ENCODE measurements at places on chromosomes 13 and 19. TPM values are rescaled to one million over a fixed set of nuclear protein-coding genes. Genes with fewer than 3 reads are reported as not detected.

The LILRA2 gene
- total RNA-seq: 3.1 TPM

The CRB3 gene
- total RNA-seq: 0.54 TPM

The CALR3 gene
- not detected for total RNA-seq

The TEX29 gene
- not detected for total RNA-seq

The STXBP2 gene
- total RNA-seq: 20.2 TPM

The SLC1A6 gene
- total RNA-seq: not detected

The ADPRHL1 gene
- total RNA-seq: 11.8 TPM

- DNase-seq: no peak
Observed at GRCh38 chr13:42119041-42119440, 70.6 kb downstream of the DGKH start.

GRCh38 chr13:41452462-41452861 lies 4.9 kb upstream of the RGCC start:
- DNase-seq: no peak

DNA sequence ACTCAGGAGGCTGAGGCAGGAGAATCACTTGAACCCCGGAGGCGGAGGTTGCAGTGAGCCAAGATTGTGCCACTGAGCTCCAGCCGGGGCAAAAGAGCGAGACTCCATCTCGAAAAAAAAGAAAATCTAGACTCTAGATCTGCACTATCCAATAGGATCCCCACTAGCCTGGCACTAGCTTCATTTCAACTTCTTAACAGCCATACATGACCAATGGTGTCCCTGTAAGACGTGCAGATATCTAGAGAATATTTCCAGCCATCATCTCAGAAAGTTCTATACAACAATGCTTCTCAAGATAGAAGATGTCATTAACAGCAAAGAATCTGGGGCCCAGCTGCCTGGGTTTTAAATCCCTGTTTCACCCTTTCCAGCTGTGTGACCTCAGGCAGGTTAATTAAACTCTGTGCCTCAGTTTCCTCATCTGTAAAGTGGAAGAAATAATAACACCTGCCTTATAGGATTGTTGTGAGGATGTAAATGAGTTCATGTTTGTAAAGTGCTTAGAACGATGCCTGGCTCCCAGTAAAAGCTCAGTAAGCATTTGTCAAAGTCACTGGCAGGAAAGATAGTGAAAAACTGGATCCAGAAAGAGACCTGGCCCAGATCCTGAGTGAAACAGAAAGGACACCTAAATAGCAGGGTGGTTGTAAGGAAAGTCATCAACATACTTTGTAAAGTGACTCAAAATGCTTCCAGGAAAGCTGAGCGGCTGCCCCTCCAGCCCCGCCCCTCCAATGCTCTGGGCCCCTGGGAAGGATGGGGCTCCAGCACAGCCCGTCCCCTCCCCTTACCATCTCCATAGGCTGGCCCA lies 13.5 kb downstream of the WIZ start:
- no peak for DNase-seq

DNA sequence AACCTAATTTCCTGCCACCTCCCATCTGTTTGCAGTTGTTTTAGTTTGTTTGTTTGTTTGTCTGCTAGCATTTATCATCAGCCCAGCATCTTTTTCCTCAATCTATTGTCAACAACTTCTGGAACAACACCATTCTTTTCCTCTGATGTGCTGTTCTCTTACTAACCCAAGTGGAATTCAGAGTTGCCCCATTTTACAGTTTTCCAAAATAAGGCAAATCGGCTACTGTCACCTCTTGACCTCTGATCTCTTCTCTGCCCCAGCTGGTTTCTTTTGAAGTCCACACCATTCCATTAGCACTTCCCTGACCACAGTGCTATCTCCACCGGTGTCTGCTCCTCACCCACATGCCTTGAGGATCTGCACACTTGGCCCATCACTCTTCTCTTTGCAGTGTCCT lies 102.4 kb downstream of the EFNB2 start:
- DNase-seq: no peak

- DNase-seq: no peak
Observed at GRCh38 chr13:113443991-113444390, 9.3 kb downstream of the ADPRHL1 start.

GRCh38 chr13:85148009-85148408 lies 651.2 kb downstream of the SLITRK6 start:
- no peak for DNase-seq

GRCh38 chr19:23771761-23772674 lies 13.3 kb upstream of the ZNF681 start:
- no peak for DNase-seq

DNA sequence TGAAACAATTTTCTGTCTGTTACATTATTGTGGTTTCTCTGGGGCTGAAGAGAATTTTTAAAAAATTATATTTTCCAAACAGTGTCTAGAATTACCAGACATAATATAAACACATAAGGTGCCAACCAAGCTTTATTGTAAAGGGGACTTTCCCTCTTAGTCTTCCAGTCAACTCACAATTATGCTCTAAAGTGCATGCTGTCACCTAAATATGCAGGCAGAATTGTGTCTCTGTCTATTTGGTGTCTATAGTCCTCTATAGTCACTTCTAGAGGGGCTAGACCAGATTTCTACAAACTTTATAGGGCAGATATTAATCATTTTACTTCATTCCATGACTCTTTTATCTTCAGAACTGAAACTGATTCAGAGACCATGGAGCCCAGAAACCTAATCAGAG lies 12.8 kb downstream of the ZNF254 start:
- no peak for DNase-seq

- no peak for DNase-seq
Observed at GRCh38 chr13:25267715-25268114, 19.6 kb downstream of the MTMR6 start.

DNA sequence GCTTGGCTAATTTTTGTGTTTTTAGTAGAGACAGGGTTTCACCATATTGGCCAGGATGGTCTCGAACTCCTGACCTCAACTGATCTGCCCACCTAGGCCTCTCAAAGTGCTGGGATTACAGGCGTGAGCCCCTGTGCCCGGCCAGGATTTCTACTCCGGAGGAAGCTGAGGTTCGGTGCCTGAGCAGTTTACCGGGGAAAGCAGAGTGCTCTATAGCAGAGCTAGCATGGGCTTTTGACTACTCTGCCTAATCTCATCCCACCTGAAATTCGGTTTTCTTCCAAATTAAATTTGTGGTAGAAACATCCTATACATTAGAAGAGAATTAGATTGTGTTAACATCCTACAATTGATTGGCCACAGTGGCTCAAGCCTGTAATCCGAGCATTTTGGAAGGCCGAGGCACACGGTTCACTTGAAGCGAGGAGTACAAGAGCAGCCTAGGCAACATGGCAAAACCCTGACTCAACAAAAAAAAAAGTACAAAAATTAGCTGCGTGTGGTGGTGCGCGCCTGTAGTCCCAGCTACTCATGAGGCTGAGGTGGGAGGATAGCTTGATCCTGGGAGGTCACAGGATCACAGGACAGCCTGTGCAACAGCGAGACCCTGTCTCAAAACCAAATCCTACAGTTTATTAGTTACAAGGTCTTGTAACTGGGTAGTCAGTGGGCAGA lies 1.6 kb downstream of the RPL13A start:
- DNase-seq: no peak

DNA sequence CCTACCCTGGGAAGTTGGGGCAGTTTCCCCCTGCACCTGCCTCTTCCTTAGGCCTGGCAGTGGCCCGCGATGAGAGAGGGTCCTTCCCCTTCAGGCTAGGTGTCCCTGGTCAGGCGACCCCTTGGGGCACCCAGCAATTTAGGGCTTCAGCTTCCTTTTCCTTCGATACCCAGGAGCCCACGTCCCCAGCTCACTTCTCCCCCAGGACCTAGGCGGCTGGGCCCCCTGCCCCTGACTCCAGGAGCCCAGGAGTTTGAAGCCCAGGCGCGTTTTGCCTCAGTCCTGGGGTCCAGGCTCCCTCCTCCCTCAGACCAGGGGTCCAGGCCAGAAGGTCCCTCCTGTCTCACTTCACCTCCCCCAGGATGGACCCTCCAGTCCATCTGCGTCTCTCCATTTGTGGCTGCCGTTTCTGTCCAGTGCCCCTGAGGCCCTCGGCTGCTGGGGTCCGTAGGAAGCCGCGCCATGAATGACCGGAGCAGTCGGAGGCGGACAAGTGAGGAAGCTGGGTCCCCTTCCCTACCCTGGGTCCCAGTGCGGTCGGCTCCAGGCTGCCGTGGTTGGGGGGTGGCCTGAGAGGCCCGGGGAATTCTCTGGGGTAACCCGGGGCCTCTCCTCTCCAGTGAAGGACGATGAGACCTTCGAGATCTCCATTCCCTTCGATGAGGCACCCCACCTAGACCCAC lies 714 bp downstream of the CCDC106 start:
- DNase-seq: no peak

- DNase-seq: no peak
Observed at GRCh38 chr19:35973487-35973886, 21.5 kb upstream of the SDHAF1 start.

GRCh38 chr13:103516015-103516795 lies 450.0 kb upstream of the SLC10A2 start:
- no peak for DNase-seq

- no peak for DNase-seq
Observed at GRCh38 chr13:49386664-49387063, 57.2 kb downstream of the CAB39L start.

All from thoracic aorta (tissue), 2 donors.